ENCODE measurements at places on chromosomes 6 and 20. TPM values are rescaled to one million over a fixed set of nuclear protein-coding genes. Genes with fewer than 3 reads are reported as not detected.

DNA sequence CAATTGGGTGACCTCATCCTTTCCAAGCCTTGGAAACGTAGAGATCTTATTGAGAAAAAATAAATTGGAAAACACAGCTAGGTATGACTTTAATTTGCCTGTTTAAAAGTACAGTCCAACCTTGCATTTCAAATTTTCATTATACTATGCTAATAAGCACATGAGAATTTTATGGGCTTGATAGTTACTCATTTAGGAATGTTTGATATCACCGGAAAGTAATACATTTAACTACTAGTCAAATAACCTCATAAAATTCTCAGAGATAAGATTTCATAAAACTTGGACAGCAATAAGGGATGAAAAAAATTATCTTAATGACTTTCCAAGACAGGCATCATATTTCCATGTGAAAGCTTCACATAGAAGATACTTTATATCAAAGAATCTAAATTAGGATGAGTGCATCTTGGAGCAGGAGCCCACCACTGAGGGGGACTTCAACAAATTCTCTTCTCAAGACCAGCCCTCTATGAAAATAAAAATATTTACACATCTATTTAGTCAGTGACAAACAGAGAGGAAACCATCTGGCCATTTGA lies 236.3 kb downstream of the EPHA7 start:
- no peaks in the 10 kb centered on the region for H3K27me3 ChIP-seq
- no peaks in the 10 kb centered on the region for H3K4me1 ChIP-seq
- DNase-seq = no peak
- H3K36me3 ChIP-seq = no peaks in the 10 kb centered on the region
- no peak overlapping the region for H3K27ac ChIP-seq
- no peak overlapping the region for H3K4me3 ChIP-seq

The CALHM4 gene
- not detected for total RNA-seq

The ASIP gene
- not detected for total RNA-seq

The COL21A1 gene
- not detected for total RNA-seq

The SRSF12 gene
- 0.78 TPM for total RNA-seq

The HCK gene
- not detected for total RNA-seq

GRCh38 chr6:121697921-121698320 lies 262.5 kb downstream of the GJA1 start:
- H3K4me1 ChIP-seq = no peaks in the 10 kb centered on the region
- no peak for DNase-seq
- H3K27me3 ChIP-seq = no peaks in the 10 kb centered on the region
- peaks cover 1% of the 10 kb centered on the region for H3K36me3 ChIP-seq
